NCI-H2029 treated with DMSO at 0.1 percent for 48 hours (cell line): ENCODE measurements at places on chromosomes 12 and 14.

- DNase-seq, result no peak
These were observed 143.2 kb upstream of the EEA1 start for GRCh38 chr12:93072340-93072739.

DNA sequence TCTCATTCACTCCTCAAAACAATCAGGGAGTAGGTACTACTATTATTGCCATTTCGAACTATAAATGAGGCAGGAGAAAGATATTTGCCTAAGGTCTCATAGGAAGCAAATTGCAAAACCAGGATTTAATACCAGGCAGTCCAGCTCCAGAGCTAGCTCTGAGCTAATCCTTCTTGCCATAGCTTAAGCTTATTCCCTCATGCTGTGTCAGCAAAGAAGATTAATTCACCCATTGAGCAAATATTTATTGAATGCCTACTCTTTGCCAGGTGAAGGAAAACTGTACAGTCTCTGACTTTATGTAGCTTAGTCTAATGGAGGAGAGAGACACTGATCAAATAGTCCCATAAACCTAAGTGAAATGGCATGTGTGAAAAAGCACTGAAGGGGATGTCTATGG lies 19.5 kb downstream of the KCNA5 start:
- no peak for DNase-seq

- peak; percentile 99 for DNase-seq
These were observed 227.3 kb downstream of the KTN1 start for GRCh38 chr14:55807053-55807880.

DNA sequence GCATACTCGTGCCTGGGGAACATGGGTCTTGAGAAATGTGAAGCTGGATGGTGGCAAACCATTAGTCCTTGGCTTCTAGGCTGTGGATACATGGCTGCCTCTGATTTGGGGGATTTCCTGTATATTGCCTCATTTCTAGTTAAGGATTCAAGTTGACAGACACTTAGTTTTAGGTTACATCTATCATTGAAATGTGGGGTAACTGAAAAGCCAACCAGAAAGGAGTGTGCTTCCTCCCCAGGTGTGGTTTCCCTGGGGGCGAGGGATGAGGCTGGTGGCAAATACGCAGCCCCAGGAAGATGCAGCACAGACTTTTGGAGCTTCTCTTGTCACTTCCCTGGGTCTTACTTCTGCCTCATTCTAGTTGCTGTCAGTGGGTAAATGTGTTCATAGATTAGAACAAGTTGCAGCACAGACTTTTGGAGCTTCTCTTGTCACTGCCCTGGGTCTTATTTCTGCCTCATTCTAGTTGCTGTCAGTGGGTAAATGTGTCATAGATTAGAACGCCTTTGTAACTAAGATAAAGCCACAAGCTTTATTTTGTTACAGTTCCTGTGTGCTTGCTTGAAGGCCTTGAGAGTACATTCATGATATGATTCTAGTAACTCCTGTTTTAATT lies 85.1 kb downstream of the BORCS5 start:
- DNase-seq, result no peak

DNA sequence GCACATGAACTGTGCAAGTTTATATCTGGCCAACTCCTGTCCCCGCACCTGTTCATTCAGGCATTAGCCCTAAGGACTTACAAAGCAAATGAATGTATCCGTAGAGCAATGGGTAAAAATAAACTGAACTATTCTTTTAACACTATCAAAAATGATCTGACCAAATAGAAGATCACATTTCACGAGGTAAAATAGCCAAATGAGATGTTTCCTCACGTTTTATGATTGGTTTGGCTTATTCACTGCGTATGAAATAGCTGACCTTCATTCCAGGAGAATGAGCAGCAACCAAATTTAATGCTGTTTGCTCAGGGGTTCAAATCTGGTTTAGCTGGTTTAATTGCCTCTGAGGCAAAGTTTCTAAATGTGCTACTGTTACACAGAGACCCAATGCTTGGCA lies 216.0 kb upstream of the EEA1 start:
- peak; percentile 38 for DNase-seq

GRCh38 chr12:120062976-120063579 lies 53.5 kb downstream of the RAB35 start:
- DNase-seq, result no peak

DNA sequence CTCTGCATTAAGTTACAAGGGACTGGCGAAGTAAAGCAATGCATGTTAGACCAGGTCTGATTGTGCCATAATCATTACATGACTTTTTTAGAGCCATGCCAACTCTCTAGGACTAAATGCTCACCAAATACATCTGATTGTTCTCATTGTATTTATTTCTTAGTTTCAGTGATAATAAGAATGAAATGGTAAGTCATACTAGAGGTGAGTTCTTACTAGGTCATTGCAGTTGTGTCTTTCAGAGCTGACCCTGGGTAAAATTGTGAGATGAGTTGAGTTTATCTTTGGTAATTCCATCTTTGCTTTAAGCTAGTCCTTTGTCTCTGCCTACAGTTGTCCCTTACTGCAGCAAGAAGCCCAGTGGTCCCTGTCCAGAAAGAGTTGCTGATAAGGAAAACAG lies 73.2 kb downstream of the PRKCH start:
- no peak for DNase-seq

GRCh38 chr12:60165781-60166180 lies 570.0 kb downstream of the SLC16A7 start:
- no peak for DNase-seq

DNA sequence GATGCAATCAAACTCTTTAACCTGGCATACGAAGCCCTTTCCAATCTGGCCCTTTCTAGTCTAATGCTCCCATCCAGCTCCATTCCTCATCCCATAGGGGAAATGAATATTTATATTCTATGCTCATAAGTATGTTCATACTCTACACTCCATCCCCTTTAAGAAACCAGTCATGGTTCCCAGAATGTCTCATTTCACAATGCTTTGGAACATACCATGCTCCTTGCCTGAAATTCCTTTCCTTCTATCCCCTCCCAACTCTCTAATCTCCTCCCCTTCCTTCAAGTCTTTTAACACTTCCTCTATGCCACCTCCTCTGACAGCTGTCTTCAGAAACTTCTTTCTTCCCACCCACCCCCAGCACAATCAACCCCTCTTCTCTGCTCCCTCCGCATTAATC lies 207.0 kb upstream of the CAND1 start:
- no peak for DNase-seq

- no peak for DNase-seq
These were observed 41.9 kb downstream of the SLC6A12 start for GRCh38 chr12:171743-172676.

- DNase-seq, result no peak
These were observed 5.1 kb downstream of the PIANP start for GRCh38 chr12:6695313-6696045.

DNA sequence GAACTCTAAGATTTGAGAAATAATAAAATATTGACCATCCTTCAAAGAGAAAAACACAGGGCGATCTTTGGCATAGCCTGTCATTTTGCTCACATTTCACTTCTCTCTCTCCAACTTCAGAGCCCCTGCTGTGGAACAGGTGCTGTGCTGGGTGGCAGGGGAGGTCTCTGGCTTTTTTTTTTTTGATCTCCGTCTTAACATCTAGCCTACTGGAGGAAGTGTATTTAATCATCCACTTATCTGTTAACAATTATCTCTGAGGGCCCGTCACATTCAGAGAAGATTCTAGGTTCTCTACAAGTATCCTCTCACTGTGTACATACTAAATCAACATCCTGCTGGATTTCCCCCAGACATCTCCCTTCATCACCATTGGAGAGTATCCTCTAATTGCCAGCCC lies 34.1 kb downstream of the CHST11 start:
- no peak for DNase-seq

- no peak for DNase-seq
These were observed 86.9 kb downstream of the DACT1 start for GRCh38 chr14:58724702-58725101.

GRCh38 chr12:104514092-104514810 lies 57.5 kb downstream of the CHST11 start:
- DNase-seq, result no peak
